ENCODE measurements at places on chromosomes 3 and 15.

DNA sequence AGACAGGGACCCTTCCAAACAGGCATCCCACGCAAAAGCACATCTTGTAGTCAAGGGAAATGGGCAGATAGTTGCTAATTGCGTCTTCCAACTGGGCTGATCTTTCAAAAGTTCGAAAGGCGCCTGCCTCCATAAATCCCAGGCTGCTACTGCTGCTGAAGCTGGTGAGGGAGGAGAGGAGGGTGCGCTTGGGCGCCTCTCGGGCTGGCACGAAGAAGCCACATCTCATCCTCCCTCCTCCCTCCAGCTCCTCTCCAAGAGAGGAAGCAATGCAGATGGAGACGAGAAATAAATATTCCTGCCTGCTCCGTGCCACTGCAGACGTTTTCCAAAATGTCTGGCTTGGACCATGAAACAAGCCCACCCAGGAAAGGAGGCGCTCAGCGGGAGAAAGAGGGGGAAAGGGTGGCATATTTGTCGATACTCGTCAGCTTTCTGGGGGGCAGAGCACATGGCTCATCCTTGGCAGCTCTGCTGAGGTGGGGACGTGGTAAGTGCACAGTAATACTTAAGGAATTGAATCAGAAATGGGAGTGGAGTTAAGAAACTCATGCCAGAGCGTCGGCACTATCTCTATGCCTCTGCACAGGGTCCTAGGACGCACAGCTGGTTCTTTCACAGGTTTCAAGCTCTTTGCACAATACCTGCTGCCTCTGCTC is 88.9 kb upstream of the FEZF2 start:
- no peak for DNase-seq

DNA sequence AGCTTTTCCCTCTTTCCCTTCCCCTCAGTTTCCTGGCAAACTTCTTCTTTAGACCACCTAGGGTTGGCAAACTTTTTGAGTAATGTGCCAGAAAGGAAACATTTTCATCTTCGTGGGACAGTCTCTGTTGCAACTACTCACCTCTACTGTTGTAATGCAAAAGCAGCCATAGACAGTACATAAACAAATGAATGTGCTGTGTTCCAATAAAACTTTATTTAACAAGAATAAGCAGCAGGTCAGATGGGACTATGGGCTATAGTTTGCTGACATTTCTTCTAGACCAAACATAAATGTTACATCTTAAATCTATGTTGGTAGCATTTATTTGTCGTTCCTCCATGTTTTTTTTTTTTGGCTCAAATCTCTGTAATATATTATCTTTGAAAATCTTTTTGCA is 552.4 kb downstream of the EDEM1 start:
- DNase-seq: no peak

DNA sequence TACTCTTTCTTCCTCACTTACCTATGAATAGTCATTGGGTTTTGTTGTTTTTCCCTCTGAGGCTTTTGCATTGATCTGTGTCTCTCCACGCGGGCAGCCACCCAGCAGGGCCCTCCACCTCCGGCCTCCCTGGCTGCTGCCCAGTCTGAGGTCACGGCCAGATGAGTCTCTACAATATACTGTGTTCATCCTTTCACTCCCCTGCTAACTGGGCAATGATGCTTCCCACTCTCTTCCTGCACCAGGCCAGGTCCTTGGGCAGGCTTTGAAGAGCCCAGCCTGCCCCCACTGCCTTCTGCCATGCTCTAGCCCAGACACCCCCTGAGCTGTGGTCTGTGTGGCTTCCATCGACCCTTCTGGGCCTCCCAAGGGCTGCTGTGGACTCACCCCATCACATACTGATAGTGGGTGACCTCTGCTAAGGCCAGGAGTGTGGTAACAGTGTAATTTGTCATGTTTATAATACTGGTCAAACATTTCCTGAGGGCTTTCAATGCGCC is 18.0 kb downstream of the PDIA5 start:
- no peak for DNase-seq

DNA sequence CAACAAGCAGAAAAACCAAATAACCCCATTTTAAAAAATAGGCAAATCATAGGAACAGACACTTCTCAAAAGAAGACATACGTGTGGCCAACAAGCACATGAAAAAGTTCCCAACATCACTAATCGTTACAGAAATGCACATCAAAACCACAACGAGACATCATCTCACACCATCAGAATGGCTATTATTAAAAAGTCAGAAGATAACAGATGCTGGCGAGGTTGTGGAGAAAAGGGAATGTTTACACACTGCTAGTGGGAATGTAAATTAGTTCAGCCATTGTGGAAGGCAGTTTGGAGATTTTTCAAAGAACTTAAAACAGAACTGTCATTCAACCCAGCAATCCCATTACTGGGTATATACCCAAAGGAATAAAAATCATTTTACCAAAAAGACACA is 60.7 kb downstream of the ABI3BP start:
- no peak for DNase-seq

DNA sequence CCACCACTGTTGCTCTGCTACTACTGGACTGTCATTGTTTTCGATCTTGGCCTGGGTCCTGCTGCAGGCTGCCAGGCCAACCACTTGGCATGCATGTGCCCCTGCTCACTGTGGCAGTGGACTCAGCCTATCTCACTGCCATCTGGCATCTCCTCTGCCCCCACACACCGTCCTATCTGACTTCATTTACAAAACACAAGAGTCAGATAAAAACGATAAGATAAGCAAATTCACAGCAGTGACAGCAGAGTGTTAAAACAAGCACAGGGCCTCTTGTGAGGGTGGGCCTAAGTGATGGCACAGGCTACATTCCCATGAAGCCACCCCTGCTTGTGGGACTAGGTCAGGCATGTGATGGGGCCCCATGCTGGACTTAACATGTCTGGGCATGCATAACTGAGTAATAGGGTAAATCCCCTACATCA is 68.1 kb downstream of the CRYGS start:
- DNase-seq: no peak

DNA sequence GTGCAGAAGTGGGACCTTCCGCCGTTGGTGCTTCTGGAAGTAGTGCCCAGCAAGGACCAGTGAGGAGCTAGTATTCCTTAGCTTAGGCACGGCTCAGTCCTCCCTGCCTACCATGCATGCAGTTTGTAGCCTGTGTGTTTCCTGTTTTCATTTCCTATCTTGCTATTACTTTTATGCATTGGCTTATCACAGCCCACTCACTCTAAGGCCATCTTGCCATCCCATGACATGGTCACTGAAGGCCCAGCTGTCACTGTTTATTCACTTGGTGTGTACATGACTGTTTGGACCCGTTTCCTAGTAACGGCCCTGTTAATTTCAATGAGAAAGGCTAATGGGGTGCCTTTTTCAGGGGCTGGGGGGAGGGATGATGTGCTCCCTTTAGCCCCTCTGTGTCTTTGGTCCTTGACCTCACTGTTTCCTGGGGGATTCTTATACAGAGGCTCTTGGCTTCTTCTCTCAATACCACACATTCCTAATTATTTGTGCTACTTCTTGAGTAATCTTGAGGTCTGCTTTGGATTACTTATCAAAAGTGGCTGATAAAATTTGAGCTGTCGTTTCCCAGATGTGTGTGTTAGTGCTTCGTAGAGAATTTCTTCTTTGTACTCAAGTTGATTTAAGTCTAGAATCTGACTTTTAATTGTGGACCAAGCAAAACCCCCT is 24.5 kb upstream of the TRAK1 start:
- no peak for DNase-seq

- no peak for DNase-seq
These were observed 48.9 kb upstream of the SLC7A14 start for GRCh38 chr3:170634663-170635384.

DNA sequence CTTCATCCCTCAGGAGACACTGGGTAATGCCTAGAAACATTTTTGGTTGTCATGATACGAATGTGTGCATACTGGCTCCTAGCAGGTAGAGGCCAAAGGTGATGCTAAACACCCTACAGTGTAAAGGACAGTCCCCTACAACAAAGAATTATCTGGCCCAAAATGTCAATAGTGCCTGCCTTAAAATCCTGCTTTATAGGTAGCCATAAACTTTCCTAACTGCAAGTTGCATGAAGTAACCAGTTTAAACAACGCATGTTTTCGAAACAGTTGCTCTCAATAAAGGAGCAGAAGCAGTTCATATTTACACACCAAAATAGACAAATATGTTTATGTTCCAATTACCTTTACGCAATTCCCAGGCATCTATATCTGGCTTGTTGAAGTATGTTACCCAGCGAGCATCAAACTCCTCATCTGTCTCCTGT is 9.1 kb downstream of the COX5A start:
- no peak for DNase-seq

DNA sequence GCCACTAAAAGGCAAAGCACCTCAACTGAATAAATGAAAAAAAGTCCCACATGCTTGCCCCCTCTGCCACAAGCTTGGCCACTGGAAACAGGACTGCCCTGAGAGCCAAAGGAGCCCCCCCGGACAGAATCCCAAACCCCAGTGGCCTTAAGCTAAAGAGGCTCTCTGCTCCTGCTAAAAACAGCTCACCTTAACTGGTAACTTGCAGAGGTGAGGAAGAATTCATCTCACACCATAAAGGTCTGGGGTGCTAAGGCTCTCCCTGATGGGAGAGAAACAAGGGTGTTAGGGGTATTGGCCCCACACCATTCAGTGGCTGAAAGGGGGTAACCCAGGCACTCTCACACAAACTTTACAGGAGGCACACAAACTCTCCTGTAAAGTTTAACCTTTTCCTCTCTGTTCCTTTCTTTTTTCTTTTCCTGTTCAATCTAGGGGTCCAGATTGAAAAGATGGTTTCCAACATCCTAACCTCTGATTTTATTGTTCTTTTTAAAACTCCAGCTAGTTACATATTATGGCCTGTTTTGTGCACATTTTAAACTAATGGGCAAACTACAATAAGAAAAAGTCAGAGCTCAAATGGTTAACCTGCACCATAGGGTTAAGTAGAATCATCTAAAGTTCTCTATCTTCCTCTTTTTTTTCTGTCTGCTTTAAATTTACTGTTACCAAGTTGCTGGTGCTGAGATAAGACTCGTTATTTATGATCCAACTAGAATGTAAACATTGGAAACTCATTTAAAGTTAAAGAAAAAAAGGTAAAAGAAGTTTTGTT is 19.9 kb downstream of the TRANK1 start:
- DNase-seq: no peak

- DNase-seq: no peak
These were observed 39.4 kb downstream of the NCK1 start for GRCh38 chr3:136901391-136901790.

Measured in NCI-H2227 treated with DMSO at 0.1 percent for 48 hours (cell line).